ENCODE measurements at places on chromosomes 6 and 20.

GRCh38 chr6:102402635-102403329, 1009.3 kb downstream of the GRIK2 start:
- DNase-seq, result no peak

GRCh38 chr20:1075616-1076015, 42.8 kb upstream of the PSMF1 start:
- DNase-seq, result no peak

DNA sequence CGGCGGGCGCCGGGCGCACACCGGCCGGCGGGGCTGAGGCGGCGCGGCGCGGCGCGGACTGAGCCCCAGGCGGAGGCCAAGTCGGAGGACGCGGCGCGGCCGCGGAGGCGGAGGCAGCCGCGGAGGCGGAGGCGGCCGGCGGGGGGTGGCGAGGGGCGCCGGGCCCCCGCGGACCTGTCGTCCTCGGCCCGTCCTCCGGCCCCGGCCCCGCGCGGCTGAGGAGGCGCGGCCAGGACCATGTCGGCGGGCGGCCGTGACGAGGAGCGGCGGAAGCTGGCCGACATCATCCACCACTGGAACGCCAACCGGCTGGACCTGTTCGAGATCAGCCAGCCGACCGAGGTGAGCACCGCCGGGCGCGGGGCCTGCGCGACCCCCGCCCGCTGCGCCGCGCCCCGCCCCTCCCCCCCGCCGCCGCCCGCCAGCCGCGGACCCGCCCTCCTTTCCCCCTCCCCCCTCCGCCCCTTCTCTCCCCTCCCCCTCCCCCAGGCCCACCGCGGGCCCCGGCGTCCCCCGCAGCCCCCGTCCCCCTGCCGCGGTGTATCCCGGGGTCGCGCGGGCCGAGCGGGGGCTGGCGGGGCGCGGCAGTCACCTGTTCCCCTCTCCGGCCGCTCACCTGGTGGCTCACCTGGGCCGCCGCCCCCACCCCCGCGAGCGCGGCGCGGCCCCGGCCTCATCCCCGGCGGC, at the start of gene AFDN:
TSS of gene AFDN (plus strand) at position 16 of the 687 bp plus-strand sequence. CDS start at position 238, 222 bp downstream.
- no peak for DNase-seq

GRCh38 chr6:152783217-152783878, 32.8 kb downstream of the VIP start:
- no peak for DNase-seq

GRCh38 chr20:50380697-50381040, 129.5 kb upstream of the PTPN1 start:
- DNase-seq, result no peak

DNA sequence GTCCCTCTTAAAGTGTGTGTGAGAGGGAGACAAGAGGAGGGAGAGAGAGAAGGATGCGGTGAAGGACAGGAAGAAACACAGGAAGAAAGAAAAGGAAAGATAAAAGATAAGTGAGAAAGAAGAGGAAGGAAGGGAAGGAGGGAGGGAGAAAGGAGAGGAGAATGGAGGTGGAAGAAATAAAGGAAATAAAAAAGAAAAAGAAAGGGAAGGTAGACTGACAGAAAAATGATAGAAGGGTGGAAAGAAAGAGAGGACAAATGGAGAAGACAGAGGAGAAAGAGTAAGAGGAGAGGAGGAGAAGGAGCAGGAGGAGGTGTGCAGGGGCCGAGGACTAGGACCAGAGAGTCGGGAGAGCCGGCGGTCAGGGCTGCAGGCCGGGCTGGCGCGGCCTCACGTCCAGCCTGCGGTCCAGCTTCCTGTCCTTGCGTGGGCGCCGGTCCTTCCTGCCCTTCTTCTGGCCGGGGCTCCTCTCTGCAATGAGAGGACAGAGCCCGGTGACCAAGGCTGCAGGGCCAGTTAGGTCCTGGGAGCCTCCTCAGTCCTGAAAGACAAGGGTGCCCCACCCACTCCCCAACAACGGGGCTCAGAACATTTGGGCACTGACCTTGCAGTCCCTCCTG, 42.0 kb downstream of the RSPO4 start:
- DNase-seq, result no peak

GRCh38 chr20:63775096-63775978, 35.8 kb downstream of the SLC2A4RG start:
- no peak for DNase-seq

GRCh38 chr6:166655251-166655650, 28.2 kb upstream of the RPS6KA2 start:
- no peak for DNase-seq

DNA sequence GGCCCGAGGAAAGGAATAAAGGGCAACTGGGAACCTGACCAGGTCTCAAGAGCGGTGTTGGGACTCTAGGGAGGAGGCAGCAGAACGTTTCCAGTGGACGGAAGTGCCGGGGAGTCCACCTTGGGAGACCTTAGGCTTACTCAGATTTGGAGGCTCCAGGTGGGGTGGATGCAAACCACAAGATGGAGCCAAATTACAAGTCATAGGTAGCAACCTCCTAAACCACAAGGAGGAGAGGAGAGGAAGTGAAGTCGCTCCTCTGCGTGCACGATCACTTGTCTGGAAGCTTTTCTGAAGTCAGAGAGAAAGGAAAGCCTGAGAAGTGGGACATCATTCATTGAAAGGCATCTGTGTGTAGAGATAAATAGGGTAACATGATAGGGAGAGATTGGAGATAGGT, 9.3 kb downstream of the HLA-DOA start:
- DNase-seq, result peak; percentile 48

- no peak for DNase-seq
These were observed 94.2 kb downstream of the FOXC1 start for GRCh38 chr6:1703923-1704322.

DNA sequence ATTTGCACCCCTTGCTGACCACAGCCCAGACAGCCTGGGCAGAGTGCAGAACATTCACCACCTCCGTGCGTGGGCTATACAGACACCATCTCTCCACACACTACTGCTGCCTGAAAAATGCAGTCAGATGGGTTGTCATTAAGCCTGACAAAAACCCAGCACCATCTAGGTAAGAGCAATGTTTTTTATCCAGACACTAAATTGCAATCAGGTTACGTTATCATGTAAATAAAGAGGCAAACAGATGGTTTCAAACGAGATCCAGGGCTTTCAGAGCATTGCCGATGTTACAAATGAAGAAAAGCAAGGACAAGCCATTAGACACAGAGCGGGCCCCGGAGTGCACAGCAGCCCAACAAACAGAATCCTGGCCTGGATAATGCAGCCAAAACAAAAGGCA, 269.6 kb downstream of the PKHD1 start:
- DNase-seq, result no peak

- DNase-seq, result no peak
These were observed 29.2 kb downstream of the MBOAT1 start for GRCh38 chr6:20182926-20183521.

GRCh38 chr20:45410887-45411286, 2.8 kb downstream of the DBNDD2 start:
- DNase-seq, result no peak

- peak; percentile 64 for DNase-seq
These were observed 23.6 kb downstream of the PKHD1 start for GRCh38 chr6:52063584-52064344.

GRCh38 chr20:50280851-50281655, 90.4 kb downstream of the CEBPB start:
- no peak for DNase-seq

DNA sequence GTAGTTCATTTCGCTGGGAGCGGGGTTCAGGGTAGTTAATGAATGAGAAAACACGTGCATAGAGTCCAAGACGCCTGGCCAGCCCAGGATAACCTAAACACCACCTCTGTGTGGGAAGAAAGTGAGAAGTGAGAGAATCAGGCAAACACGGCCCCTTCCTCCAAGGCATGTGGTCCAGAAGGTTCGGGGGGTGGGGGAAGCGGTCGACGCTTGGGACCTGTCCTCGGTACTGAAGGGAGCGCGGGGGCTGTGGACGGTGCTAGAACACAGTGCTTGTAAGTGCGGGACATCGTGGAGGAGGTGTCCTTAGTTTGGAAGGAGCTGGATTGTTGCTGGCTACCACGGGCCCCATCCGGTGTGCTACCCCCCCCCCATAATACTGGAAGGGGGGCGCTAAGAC, 1.7 kb upstream of the VSTM2L start:
- DNase-seq, result no peak

DNA sequence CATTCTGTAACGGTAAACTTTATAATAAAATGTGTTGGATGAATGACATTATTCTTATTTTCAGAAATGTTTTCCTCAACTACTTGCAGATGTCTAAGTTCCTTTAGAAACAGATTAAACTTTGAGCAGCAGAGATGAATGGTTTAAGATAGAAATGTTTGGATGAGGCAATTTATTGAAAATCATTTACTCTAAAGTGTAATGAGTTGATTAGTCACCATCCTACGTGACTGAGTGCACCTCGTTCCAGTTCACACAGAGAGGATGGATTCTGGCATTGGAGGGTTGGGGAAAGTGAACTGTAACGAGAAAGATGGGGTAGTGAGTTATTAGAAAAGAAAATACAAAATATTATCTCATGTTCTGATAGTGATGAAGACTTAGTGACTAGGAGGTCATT, 28.7 kb downstream of the SMPDL3A start:
- DNase-seq, result no peak

GRCh38 chr6:138944412-138944811, 43.6 kb downstream of the REPS1 start:
- peak; percentile 42 for DNase-seq

- DNase-seq, result no peak
These were observed 70.6 kb downstream of the HDDC2 start for GRCh38 chr6:125231133-125231532.

GRCh38 chr6:5325173-5325572, 63.9 kb downstream of the FARS2 start:
- no peak for DNase-seq

- no peak for DNase-seq
These were observed 362.5 kb downstream of the PREX1 start for GRCh38 chr20:48465271-48465670.

- peak; percentile 22 for DNase-seq
These were observed 378 bp upstream of the ERVFRD-1 start for GRCh38 chr6:11111769-11112437.

DNA sequence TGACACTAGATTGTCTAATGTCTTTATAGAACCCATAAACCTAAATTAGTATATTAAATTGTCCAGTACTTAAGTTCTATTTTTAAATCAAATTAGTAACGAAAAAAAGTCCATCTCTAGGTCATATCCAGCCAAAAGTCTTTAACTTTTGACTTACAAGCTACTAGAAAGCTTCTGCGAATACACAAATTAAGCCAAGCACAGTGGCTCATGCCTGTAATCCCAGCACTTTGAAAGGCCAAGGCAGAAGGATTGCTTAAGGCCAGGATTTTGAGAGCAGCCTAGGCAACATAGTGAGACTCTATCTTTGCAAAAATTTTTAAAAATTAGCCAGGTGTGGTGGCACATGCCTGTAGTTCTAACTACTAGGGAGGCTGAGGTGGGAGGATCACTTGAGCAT, 420.4 kb upstream of the PLCB4 start:
- DNase-seq, result no peak

GRCh38 chr6:139161169-139161568, 26.3 kb downstream of the HECA start:
- DNase-seq, result peak; percentile 77

- DNase-seq, result no peak
These were observed 147.0 kb upstream of the SAMD5 start for GRCh38 chr6:147361311-147361981.

GRCh38 chr20:58760856-58761255, 68.3 kb downstream of the NPEPL1 start:
- DNase-seq, result no peak

DNA sequence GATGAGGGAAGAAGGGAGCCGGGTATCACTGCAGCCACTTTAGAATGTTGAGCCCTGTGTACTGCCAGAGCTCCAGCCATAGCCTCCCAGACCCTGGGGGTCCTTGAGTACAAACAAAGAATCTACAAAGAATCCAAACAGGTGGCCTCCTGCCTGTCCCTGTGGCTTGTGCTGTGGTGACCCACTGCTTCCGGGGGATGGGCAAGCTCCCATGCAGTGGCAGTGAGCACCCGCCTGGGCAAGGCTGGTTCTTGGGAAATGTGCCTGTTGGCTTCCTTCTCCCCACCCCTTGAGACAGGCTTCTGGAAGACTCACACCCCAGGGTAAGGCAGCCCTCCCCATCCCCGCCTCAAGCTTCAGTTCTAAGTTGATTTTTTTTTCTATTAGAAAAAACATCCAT, 13.9 kb downstream of the SIRPA start:
- DNase-seq, result no peak

DNA sequence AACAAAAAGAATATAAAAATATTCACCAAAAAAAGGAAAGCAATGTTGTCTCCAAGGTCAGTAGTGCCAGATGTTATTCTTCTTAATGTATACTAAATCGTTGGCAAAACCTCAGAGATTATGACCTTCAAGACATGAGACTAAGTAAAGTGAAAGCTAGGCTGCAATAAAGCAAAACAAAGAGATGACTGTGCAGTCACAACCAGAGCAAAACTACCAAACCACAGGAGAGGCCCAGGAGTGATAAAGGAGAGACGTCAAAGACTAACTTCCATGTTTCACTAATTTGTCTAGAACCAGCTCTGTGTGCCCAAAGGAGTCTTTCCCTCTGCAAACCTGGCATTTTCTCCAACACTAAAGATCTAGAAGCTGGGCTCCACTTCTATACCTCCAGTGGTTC, 155.9 kb upstream of the POU3F2 start:
- DNase-seq, result peak; percentile 2

DNA sequence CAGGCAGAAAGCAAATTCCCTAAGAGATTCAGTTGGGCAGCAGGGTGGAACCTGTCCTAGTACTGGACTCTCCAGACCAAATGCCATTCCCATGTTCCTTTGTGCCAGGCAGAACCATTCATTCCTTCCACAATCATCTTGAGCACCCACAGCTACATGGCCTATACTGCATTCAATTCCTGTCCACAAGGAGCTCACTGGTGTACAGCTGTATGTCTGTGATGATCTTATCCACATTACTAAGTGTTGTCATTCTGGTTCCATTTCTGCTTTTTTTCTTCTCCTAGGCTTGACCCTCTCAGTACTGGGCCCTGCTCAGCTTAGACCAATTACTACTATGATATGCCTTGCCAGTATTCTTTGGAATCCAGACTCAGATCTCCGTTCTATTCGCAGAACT, 27.5 kb downstream of the MAN1A1 start:
- DNase-seq, result no peak

GRCh38 chr6:42441697-42442081, 10.0 kb downstream of the TRERF1 start:
- peak; percentile 57 for DNase-seq

Measured in activated CD4-positive, alpha-beta T cell treated with anti-CD3 and anti-CD28 coated beads, Interleukin-10, Interleukin-2, amounts not matched to agents 100 ng/mL and 50 ng/mL, durations not matched to agents 16 hours and 8 hours (primary cell).